AG09309 (cell line): ENCODE measurements at places on chromosomes 13 and 19.

- DNase-seq, result no peak
Measured at GRCh38 chr13:28044608-28045007, 55.8 kb downstream of the FLT3 start.

GRCh38 chr13:33144358-33144784 is 128.1 kb downstream of the KL start:
- no peak for DNase-seq

- DNase-seq, result no peak
Measured at GRCh38 chr13:77692746-77693448, 4.6 kb upstream of the SLAIN1 start.

- no peak for DNase-seq
Measured at GRCh38 chr13:106649495-106649894, 81.6 kb upstream of the ARGLU1 start.

DNA sequence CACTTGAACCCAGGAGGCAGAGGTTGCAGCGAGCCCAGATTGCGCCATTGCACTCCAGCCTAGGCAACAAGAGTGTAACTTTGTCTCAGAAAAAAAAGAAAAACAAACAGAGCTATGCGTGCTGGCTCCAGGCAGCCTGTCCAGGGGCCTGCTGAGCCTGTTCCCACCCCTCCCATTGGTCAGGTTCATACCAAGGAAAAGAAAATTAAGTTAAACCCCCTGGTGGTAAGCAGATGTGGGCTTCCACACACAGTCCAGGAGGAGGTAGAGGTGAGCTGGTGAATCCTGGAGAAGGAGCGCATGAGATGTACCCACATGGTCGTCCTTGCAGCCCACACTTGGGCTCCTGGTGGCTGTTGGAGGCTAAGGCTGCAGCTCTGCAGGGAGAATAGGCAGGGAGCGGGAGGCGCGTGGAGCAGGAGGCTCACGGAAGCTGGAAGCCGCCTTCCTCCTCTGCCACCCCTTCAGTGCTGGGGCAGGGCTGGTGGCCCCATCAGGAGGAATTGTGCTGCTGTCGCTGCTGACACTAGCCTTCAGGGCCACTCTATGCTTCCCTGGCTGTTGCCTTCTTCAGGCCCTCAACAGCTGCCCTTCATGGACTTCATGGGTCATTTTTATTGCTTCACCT is 10.5 kb upstream of the CHAMP1 start:
- DNase-seq, result no peak

- DNase-seq, result no peak
Measured at GRCh38 chr19:5844456-5845433, 5.2 kb upstream of the FUT6 start.

- DNase-seq, result no peak
Measured at GRCh38 chr19:14536926-14537692, 7.7 kb downstream of the TECR start.

DNA sequence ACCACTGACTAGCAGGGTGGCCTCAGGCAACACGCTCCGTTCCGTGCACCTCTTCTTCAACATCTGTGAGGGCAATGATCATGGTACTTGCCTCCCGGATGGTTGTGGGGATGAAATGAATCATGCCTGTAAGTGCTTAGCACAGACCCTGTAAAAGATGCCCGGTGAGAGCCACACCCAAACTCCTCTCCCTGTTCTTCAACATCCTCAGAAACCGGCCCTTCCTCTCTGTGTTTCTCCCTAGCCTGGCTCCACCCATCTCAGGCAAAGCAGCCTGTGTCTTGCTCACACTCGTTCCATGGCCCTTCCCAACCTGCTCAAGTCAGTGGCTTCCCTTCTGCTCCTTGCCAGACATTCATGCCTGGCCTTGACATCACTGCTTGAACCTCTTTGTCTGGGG is 5.8 kb upstream of the DMKN start:
- peak; percentile 28 for DNase-seq

DNA sequence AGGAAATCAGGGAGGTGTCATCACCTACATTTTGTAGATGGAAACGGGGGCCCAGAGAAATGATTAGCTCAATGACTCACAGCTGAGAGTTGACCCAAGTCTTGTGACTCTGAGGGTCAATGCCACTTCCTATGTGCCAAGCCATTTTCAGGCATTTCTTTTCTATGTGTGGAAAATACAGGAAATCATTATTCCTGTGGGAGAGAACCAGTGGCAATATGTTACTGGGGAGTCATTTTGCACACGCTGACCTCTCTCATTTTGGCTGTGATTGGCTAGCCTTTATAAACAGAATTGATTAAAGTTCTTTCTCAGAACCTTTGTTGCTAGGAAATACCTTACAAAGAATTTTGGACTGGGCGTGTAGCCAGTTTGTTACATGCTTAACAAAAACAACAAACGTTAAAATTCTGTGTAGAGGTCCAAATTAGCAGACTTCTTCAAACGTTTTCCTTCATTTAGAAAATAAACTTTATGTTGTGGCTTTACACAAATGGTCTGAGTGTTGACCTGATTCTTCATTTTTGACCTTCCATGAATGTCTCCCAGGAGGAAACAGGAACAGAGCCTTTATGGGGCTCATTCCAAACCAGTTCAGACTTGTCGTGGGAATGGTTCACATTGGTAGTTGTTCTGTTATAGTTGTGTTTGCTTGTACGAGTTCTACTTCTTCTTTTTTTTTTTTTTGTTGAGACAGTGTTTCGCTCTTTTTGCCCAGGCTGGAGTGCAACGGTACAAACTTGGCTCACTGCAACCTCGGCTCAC is 11.4 kb downstream of the PCCA start:
- no peak for DNase-seq

- DNase-seq, result no peak
Measured at GRCh38 chr19:39544911-39545310, 5.0 kb upstream of the EID2 start.

DNA sequence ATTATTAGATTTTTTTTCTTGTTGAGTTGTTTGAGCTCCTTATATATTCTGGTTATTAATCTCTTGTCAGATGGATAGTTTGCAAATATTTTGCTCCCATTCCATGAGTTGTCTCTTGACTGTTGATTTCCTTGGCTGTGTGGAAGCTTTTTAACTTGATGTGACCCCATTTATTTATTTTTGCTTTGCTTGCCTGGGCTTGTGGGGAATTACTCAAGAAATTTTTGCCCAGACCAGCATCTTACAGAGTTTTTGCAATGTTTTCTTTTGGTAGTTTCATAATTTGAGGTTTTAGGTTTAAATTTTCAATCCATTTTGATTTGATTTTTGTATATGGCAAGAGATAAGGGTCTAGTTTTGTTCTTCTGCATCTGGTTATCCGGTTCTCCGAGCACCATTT is 124.7 kb downstream of the PCCA start:
- no peak for DNase-seq

DNA sequence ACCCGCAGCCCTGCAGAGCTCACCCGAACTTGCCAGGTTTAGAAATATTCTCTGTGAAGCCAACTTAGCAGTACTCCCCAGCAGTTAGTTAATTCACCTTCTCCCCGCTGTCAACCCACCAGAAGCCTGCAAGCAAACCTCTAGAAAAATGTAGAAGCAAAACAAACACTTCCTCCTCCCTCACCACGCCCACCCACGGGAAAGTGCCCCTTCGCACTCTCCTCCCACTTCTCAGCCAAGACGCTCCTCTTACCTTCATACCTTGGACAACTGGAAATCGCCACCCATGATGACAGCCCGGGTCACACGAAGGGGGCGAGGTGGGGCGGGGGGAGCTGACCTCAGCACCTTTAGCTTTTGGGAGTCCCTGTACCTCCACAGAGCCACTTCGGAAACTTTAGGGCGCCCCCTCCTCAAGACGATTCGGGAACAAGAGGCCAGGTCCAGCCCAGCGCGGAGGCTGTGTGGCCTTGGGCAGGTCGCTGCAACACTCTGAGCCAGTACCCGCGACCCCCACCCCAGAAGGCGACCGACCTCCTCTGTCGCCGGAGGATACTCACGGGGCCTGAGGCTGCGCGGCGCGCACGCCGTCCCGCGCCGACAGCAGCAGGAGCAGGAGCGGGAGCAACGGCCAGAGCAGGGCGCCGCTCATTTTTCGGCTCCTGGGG is 485 bp downstream of the CPAMD8 start:
- DNase-seq, result no peak

GRCh38 chr19:35076026-35076370 is 34.5 kb downstream of the HPN start:
- DNase-seq, result no peak

DNA sequence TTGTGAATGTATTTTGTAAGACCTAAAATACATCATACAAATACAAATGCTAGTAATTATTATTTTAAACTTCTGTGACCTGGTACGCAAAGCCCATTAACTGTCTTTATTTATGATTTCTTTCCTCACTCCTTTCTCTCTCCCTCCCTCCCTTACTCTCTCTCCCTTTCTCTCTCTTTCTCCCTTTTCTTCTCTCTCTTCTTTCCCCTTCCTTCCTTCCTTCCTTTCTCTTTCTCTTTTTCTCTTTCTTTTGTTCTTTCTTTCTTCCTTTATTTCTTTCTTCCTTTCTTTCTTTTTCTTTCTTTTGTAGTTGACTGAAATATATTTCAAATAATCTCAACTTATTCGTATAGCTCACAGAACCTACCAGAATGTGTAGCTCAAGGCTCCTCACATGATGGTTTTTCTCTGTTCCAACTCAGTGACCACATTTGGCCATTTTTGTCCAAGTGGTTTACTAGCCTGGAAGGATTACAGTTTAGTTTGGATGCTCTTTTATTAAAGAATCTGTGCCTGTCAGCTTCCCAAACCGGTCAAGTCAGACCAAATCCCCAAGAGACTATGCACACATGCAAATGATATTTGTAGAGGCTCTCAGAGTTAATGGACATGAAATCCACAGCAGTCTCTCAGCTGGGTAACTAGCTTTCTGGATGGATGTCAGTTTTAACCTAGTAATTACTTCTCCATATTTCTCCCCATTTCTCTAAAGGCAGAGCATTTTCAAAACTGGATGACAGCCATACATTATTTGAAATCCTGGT is 71.7 kb downstream of the POSTN start:
- DNase-seq, result peak; percentile 85

GRCh38 chr19:1106841-1107660 is 3.3 kb downstream of the GPX4 start:
- no peak for DNase-seq

GRCh38 chr13:41561170-41561569 is 103.8 kb downstream of the RGCC start:
- peak; percentile 14 for DNase-seq

DNA sequence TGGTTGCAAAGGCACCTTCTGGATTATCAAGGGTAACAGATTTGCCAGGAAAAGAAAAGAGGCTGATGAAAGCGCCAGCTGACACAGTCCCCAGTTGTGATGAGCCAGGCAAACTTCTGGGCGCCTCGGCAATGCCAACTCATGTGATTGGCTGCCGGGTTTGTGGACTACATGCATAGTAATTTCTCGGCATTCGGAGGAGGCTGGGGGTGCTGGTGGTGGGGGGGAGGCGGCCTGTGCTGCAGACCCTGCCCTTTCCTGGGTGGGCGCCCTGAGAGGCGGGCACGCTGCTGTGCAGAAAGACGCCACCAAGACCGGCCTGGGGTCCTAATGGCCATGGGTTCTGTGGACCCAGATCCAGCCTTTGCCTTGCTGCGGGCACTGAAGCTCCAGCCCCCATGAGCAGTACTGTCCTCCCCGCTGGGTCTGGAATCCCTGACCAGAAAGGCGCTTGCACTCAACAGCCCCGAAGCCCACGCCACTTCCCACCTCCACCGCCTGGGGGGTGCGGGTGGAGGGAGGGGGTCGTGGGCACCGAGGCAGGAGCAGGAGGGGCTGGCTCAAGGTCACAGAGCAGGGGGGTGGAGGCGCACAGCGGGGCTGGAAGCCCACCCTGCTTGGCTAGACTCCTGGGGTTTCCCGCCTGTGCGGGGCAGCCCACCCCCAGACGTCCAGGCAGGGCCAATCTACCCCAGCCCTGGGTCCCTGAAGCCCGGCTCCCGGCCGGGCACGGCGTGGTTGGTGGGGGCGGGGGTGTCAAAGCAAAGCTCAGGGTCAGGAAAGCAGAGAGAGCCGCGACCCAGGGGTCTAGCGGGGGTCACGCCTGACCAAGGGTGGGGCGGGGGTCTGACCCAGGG is 1.0 kb downstream of the DIRAS1 start:
- no peak for DNase-seq

GRCh38 chr13:105918842-105919741 is 616.4 kb downstream of the EFNB2 start:
- DNase-seq, result no peak

GRCh38 chr13:33057019-33057780 is 41.0 kb downstream of the KL start:
- DNase-seq, result no peak

- no peak for DNase-seq
Measured at GRCh38 chr13:32105653-32106313, 74.2 kb downstream of the FRY start.

DNA sequence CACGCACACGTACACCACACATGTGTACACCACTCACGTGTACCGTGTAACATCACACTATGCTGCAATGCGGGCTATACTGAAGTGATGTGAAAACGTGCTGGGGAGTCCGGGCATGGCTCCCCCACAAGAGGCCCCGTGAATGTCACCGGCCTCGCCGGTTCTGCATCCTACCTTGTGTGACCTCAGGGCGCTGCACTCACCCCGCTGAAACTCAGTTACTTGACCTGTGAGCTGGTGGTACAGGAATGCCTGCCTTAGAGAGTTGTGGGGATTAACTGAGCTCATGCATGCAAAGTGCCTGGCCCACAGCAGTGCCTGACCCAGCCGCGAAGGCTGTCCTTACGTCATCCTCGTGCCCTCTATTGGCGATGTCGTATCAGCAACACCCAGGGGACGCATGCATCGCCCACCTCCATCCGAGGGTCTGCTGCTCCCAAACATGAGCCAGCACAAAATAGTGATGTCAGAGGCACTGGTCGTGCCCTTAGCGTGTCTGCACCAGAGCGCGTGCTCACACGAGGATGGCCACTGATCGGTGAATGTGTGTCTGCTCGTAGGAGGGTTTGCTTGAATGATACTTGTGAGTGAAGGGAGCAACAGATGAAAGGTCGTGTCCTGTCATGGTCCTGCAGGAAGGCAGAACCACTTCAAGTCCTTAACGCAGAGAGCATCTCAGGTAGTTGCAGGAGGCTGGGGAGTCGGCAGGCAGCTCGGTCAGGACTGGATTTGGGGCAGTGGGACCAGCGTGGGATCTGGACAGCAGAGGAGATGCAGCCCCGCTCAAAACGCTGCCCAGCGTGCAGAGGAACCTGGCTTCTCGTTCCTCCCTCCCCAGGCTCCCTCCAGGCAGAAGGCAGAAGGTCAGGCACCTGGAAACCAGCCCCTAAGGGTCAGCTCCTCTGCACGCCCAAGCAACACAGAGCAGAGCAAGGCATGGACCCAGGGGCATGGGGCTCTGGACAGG is 126.2 kb upstream of the SPACA7 start:
- no peak for DNase-seq

DNA sequence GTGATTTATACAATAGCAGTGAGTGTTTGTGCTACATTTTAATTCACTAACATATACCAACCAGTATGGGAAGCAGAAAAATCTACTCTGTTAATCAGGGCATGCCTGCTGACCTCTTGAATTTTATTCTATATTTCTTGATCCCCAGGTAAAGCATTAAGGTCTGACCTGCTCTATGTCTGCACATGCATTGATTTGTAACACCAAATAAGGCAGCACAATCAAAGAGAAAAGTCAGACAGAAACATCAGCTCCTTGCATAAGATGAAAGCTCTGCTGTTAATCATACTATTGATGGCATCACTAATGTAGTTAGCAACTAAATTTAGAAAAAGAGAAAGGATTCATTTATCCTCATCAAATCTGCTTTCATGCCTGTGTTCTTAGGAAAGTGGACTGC is 2744.8 kb upstream of the PCDH20 start:
- no peak for DNase-seq

- no peak for DNase-seq
Measured at GRCh38 chr19:13100031-13100588, 2.5 kb downstream of the LYL1 start.
